ENCODE measurements at places on chromosomes 2 and 18. TPM values are rescaled to one million over a fixed set of nuclear protein-coding genes. Genes with fewer than 3 reads are reported as not detected.

DNA sequence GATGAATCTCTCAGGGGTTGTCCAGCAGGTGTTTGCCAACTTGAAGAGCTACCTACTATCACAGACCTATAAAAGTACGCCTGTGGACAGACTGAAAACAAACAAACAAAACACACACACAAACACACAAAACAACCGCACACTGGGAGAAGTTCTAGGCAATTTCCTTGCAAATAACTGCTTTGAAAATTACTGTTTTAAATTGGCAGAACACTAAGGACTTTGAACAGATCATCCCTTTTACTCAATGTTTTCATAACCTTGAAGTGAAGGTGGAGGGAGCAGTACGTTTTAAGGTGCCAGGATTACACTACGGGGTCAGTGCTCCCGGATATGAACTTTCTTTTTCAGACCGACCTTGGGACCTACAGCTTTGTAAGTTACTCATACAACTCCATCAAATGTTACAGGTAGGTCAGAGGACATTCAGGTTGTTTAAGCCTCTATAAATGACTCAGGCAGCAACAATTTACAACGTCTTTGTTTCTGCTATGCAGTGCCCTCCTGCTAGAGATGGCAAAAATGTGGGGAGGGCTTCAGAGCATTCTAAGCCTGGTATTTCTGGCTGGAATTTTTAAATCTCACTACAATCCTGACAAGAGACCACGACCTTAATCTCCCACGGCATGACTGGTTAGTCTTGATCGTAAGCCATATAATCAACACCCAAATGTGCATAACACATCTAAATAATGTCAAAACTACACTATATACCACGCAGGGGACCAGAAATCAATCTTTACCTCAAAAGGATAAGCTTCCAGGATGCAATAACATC, 1.4 kb upstream of the SLC20A1 start:
- H3K4me3 ChIP-seq, result peak overlapping the region; percentile 80
- peak overlapping the region; percentile 2 for H3K27ac ChIP-seq
- peaks cover 9% of the 10 kb centered on the region for H3K4me1 ChIP-seq
- H3K27me3 ChIP-seq, result no peaks in the 10 kb centered on the region
- no peak for DNase-seq

DNA sequence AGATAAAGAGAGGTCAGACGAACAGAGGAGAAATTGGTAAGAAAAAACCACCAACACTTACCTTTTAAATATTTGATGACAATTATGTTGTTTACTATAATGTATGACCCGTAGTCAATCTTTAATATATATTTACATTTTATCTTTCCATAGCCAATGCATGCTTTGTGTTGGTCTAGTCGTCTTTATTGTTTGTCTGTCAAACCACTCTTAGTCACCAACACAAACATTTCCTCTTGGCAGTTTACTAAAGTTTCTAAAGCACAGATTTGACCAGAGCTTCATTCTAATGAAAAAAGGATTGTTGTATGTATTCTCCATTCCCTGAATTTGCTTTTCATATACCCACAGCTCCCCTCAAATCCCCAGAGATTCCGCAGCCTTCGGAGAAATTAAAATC, 784.7 kb upstream of the PIK3C3 start:
- H3K27ac ChIP-seq, result no peak overlapping the region
- no peaks in the 10 kb centered on the region for H3K27me3 ChIP-seq
- no peaks in the 10 kb centered on the region for H3K4me1 ChIP-seq
- no peak overlapping the region for H3K4me3 ChIP-seq
- DNase-seq, result no peak
- no peaks in the 10 kb centered on the region for H3K36me3 ChIP-seq

DNA sequence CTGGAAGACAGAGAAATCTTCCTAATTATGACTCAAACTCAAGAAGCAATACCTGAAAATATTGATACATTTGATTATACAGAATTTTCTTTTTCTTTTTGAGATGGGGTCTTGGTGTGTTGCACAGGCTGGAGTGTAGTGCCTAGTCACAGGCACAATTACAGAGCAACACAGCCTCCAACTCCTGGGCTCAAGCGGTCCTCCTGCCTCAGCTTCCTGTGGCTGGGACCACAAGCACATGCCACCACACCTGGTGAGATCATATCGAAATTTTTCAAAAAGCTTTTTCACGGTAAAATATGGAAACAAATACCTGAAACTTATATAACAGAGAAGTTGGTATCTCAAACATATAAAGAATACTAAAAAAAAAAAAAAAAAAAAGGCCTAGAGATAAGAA, 27.9 kb downstream of the TGFBRAP1 start:
- no peaks in the 10 kb centered on the region for H3K4me1 ChIP-seq
- DNase-seq, result no peak
- no peak overlapping the region for H3K27ac ChIP-seq
- H3K4me3 ChIP-seq, result no peak overlapping the region

GRCh38 chr2:219671279-219671678, 43.8 kb downstream of the SLC4A3 start:
- H3K4me3 ChIP-seq, result no peak overlapping the region
- peak; percentile 47 for DNase-seq
- no peaks in the 10 kb centered on the region for H3K27me3 ChIP-seq
- H3K36me3 ChIP-seq, result no peaks in the 10 kb centered on the region
- no peak overlapping the region for H3K27ac ChIP-seq

DNA sequence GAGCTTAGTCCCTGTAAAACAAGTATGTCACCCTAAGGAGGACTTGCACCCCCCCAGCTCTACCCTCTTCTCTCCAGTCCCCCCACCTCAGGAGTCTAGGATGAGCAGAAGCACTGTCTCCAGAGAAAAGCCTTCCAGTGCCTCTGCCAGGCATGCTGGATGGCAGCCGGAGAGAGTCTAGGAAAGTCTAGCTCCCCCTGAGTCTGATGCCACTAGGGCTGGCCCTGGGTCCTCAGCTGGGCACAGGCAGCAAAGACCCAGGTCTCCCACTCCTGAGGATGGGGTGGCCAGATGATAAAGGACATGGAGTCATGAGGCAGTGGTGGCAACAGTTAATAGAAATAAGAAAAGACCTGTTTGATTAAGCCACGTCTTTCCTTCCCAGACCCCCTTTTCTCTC, 225.6 kb downstream of the CYP26B1 start:
- peaks cover 2% of the 10 kb centered on the region for H3K27me3 ChIP-seq
- H3K36me3 ChIP-seq, result no peaks in the 10 kb centered on the region
- no peak overlapping the region for H3K4me3 ChIP-seq
- no peak overlapping the region for H3K27ac ChIP-seq
- H3K4me1 ChIP-seq, result no peaks in the 10 kb centered on the region

DNA sequence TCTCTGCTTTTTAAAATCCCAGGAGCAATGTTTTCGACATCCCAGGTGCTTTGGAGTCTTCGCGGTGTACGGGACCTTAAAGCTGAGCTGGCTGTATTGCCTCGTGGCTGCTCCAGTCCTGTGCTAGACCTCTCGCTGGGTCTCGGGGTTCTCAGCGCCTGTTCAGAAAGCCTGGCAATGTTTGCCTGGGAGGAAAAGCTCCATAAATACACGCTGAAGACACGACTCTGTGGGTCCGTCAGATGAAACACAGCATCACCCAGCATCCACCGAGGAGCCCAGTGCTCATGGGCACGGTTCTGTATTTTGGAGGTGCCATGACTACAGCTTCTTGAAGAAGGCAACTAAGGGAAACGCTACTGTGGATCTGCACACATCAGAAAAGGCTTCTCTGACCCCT, 21.6 kb downstream of the MBP start:
- peaks cover 21% of the 10 kb centered on the region for H3K4me1 ChIP-seq
- no peak overlapping the region for H3K27ac ChIP-seq
- no peaks in the 10 kb centered on the region for H3K27me3 ChIP-seq
- no peak for DNase-seq

DNA sequence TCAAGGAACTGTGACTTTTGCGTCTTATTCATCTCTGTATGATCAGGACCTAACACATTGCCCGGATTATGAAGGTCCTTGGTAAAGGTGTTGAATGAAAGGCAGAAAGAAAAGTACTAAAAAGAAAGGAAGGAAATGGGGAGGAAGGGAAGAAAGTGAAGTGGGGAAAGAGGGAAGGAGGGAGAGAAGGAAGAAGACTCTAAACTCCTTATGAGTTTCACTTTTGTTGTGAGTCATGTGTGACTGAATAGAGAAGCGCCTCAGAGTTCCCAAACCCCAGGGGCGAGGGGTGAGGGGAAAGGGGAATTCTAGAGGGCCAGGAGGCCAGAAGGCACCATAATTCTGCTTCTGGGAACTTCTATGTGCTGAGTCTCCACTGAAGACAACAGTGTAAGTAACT, 30.9 kb upstream of the OSBPL6 start:
- no peaks in the 10 kb centered on the region for H3K27me3 ChIP-seq
- H3K27ac ChIP-seq, result no peak overlapping the region
- H3K4me3 ChIP-seq, result no peak overlapping the region
- H3K4me1 ChIP-seq, result no peaks in the 10 kb centered on the region
- H3K36me3 ChIP-seq, result no peaks in the 10 kb centered on the region
- no peak for DNase-seq

DNA sequence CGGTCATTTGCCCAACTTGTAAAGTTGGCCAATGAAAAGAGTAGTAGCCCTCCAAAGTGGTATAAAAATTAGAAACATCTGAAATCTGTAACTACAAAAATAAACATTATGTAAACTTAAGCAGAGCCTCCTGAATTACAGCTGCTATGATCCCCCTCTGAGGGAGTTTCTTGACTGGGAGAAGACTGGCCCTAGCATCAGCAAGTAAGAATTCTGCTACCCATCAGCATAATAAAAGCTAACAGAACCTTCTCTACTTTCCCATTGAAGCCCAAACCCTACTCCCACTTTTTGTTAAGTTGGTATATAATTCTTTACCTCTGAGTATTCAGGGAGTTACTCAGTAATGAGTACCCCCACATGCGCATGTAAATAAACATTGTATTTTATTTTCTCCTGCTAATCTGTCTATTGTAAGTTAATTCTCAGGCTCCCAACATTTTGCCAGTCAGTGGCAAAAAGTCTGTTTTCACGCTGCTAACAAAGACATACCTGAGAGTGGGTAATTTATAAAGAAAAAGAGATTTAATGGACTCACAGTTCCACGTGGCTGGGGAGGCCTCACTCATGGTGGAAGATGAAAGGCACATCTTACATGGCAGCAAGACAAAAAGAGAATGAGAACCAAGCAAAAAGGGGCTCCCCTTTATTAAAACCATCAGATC, 71.3 kb downstream of the MYL12B start:
- no peak for DNase-seq
- no peak overlapping the region for H3K4me3 ChIP-seq
- no peaks in the 10 kb centered on the region for H3K36me3 ChIP-seq
- no peak overlapping the region for H3K27ac ChIP-seq
- H3K4me1 ChIP-seq, result no peaks in the 10 kb centered on the region

UGT1A5 gene
- total RNA-seq, result not detected

CNOT9 gene
- total RNA-seq, result 37.9 TPM

C1GALT1C1L gene
- 1.3 TPM for total RNA-seq

C2orf49 gene
- 23.2 TPM for total RNA-seq

BOLL gene
- total RNA-seq, result not detected

MARCHF4 gene
- total RNA-seq, result 8.2 TPM

SCG2 gene
- 166 TPM for total RNA-seq

PRR30 gene
- total RNA-seq, result not detected

SERPINB10 gene
- total RNA-seq, result 0.33 TPM
